ENCODE measurements at places on chromosomes 5 and 9. TPM values are rescaled to one million over a fixed set of nuclear protein-coding genes. Genes with fewer than 3 reads are reported as not detected.

GRCh38 chr9:77435688-77436087, 212.4 kb downstream of the GNA14 start:
- no peak for DNase-seq

DNA sequence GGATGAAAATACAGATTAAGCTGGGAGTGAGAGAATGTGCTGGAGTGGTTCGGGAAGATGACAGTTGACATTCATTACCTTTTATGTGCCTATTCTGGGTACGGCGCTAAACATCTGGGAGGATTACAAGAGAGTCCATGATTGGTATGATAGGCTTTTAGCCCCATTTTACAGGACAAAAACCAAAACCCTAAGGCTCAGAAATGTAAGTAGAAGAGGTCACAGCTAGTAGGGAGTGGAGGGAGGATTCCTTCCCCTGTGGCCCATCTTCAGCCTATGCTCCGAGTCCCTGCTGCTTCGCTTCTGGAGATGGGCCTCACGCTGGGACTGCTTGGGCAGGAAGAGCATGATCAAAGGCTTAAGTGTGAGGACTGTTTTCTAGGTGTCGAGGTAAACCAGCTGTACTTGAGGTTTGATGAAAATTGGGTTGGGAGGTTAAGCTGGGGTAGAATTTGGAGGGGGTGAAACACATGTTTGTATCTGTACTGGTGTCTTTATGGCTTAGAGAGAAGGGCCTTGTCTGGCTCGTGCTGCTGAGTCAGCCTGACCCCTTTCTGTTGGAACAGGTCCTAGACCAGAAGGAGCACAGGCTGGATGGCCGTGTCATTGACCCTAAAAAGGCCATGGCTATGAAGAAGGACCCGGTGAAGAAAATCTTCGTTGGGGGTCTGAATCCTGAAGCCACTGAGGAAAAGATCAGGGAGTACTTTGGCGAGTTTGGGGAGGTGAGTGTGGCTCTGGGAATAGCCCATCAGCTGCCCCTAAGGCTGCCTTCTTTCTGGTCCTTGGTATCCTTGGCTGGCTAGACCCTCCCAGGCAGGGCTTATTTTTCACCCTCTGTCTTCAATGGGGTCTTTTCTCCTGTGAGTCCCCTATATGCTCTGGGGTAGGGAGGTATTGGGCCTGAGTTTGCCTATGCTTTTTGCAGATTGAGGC, 2.1 kb downstream of the HNRNPAB start:
- peak; percentile 27 for DNase-seq

DNA sequence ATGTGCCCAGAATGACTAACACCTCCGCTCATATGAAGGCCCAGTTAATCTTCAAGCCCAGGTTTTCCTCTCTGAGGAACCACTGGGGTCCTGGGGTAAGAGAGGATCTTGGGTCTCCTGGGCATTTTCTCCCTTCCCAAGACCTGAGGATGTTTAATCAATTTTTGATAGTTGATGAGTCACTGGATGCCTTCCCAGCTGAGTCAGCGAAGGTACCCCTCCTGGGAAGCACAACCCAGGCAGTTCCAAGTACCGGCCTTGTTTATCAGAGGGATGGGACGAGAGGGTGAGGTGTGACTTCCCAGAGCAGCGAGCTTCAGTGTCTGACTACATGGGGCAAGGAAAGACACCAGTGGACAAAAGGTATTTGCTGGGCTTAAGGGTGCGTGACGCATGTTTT, 119.6 kb upstream of the IL12B start:
- no peak for DNase-seq

- no peak for DNase-seq
These were observed 222.9 kb upstream of the FTMT start for GRCh38 chr5:121628783-121629182.

DNA sequence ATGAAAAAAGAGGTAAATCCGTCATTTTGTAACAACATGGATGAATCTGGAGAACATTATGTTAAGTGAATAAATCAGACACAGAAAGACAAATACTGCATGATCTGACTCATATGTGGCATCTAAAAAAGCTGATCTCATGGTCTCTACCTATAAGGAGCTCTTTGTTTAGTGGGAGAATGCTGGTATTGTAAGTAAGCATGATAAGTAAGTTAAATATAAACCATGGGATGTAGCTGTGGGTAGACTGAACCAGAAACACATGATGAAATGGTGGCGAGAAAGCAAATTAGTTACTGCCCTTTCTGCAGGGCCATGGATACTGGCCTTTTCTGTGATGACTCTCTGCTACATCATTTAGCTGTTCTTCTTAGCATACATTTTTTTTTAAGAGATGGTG, 66.4 kb upstream of the RUSC2 start:
- DNase-seq = no peak

DNA sequence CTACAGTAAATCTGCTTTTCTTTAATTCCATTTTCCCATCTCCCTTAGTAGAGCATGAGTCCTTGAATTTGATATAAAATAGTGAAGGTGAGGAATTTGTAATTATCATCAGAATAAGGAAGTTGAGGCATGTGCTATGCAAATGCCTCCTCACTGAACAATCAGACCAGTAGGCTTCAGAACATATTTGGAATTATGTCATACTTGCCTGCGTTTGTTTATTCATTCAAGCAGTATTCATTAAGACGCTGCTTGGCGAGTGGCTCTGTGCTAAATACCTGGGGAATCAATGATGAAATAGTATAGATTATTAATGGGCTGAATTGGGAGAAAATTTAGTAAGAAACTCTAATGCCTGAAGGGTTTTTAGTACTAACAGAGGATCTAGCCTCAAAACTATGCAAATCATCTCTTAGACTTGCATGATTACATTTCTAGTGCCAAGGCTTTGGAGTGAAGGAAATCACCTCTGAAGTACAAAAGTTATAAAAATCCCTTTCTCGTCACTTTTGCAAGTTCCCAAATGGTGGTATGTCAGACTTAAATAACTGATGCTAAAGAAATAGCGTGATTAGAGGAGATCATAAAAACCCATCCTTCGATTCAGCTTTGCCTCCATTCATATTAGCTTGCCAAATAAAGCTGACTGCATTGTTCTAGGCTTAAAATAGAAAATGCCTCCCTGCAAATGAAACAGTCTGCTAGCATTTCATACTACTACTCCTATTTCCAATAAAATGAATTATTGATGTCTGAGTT, 141.7 kb downstream of the PCSK5 start:
- no peak for DNase-seq

GRCh38 chr9:109238655-109239054, 71.6 kb upstream of the FRRS1L start:
- no peak for DNase-seq

GRCh38 chr5:73305386-73305785, 132.4 kb downstream of the TMEM174 start:
- DNase-seq = no peak

DNA sequence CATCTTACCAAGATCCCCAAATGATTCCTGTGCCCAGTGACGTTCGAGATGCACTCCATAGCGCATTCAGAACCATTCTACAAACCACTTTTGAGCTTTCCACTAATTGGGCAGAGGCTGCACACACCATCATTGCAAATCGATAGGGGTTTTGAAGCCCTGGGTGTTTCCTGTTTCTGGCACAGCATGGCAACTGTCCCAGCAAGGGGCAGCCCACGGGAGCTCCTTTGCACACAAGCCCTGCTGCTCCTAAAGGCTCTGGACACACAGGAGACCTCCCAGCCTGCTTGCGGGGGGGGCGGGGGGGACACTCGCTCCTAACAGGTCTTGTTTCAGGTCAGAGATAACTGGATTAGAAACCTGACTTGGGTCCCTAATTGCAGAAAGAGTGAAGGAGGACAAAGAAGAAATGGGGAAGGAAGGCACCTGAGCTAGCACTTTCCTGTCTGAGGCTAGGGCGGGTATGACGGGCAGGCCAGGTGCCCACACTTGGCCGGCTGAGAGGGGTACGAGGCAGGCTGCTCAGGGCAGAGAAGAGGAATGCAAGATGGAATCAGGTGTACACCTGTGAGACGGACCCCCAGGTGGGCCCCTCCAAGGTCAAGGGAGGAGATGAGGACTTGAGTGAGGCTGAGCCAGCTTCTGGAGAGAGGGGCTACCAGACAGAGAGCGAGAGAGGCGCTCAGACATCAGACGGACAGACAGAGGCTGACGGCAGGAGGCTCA, 820 bp downstream of the FBP1 start:
- no peak for DNase-seq

Gene RPL12
- total RNA-seq = 691 TPM

Gene KIF20A
- 0.13 TPM for total RNA-seq

Gene PTPRD
- total RNA-seq = 12.1 TPM

Gene CTSL
- total RNA-seq = 162 TPM

Gene TOR1B
- total RNA-seq = 12.7 TPM

All from left cardiac atrium (tissue), 4 donors.